ENCODE measurements at places on chromosomes 6 and 20.
A peak's percentile ranks its signal among the peaks of the same experiment; 100 is the strongest.

DNA sequence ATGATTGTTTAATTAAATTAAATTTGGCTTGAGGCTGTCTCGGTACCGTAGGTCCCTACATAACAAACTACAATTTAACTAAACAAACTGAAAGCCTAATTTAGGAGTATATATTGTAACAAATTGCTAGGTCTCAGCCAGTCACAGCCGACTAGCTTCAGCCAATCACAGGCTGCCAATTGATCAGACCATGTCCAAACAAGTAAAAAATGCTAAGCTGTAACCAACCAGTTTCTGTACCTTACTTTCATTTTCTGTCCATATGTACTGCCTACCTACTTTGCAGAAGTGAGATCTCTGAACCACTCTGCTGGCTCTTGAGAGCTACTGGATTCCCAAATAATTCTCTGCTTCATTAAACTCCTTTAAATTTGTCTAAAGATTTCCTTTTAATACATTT is 648.0 kb upstream of the GJE1 start:
- no peak for DNase-seq

- DNase-seq = no peak
Measured at GRCh38 chr6:24431045-24431451, 28.3 kb downstream of the MRS2 start.

DNA sequence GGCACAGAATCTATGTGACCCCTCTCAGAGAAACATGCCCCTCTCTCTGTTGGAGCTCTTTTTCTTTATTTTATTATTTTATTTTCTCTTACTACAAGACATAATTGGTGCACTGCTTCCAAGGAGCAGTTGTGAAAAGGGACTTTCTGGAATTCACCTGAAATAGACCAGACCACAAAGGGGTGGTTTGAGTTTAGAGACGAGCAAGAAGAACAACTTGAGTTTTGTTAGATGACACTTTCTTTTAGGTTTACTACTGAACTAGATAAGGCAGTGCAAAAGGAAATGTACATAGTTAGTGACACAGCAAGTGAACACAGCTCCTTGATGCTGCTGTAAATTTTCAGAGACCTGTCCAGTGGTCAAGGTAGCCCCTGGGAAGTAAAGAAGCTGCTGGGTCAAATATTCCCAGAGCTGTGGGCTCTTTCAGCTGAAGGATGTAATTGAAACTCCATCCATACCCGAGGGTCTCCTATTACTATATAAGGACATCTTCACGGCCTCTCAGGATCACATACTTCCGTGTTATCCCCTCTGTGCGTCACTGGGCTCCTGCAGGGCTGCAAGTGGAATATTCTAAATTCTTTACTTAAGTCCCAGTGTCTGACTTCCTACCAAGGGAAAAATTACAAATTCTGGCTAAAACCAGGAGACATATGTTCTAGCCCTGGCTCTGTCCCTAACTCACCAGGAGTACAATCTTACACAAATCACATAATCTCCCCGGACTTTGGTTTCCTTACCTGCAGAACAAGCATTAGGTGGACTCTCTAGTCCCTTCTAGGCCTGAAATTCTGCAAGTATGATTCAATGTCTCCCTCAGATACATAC is 69.1 kb upstream of the ADTRP start:
- DNase-seq = no peak

DNA sequence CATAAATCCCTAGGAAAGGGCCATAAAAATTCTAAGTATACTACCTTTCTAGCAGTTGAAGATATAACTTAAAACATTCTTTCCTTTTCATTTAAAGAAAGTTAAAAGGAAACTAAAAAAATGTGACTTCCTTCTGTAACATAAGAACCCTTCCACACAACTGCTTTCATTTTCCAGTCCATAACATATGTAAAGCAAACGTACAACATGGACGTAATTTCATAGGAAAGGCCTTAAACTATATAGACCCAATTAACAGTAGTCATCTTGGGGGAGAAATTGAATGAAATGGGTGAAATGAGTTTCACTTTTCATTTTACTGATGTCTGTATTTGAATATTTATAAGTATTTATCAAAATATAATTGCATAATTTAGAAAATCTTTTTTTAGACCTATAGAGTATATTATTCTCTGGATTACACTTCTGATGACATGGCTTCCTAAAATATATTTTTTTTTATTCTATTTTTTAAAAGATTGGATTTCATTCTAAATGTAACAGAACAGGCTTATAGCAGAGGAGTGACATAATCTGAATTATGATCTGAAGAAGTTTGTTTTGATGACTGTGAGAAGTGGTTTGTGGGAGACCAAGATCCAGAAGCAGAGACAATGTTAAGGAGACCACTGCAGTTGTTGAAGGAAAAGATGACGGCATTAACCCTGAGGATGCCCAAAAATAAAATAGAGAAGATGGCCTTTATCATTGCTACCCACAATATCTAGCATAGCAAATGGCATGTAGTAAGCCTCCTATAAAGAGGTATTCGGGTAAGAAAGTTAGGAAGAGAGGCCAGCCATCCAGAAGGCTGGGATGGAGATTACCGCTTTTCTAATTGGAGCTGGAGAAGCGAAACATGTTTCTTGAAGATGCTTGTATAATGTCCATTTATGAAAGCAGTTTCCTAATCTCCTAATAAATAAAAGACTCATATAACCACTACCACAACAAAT is 260.4 kb downstream of the PTPRK start:
- no peak for DNase-seq

DNA sequence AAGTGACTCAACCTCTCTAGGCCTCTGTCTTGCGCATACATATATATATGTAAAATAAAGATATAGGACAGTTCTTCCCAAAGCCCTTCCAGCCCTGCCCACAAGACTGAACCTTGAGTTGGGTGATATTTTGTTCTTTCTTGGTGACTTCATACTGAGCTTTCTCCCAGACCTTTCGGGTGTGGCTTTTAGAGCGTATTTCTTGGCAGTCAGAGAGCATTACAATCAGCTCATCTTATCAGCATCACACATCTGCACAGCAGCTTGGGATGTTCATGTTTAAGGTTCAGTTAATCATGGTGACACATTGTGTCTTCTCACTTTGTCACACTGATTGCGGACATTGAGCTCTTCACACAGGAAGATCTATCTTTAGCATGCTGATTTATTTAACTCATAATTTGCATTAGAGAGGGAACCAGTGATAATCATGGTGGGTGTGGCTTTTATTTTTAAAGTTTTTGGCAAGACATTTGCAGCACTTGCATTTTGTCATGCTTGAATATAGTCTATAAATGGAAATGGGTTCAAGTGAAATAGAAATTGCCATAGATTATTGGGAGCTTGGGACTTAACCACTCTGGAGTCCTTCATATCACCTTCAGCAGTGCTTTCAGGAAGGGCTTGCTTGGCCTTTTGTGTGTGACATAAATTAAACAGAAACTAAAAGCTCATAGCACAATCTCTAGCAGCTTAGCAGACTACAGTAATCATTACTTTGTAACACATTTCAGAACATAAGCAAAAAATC is 8.3 kb downstream of the KIF3B start:
- no peak for DNase-seq

GRCh38 chr6:19772891-19773290 is 64.3 kb upstream of the ID4 start:
- DNase-seq = no peak

DNA sequence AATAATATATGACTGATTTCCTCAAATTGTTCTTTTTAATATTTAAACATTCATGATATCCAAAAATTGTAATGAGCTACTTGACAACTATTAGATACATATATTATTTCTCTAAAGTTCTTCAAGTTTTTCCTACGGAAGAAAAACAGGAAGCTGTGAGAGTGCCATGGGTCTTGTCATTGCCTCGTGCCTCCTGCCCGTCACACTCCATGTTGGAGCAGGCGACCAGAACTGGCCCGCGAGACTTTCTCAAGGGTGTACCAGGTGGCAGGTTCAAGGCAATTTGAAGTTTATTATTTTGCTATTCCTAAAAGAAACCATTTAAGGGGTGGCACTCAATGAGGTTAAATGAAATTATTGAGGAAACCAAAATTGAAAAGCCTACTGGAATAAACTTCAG is 337.2 kb downstream of the HACE1 start:
- DNase-seq = no peak

GRCh38 chr6:156719395-156719719 is 57.8 kb upstream of the ARID1B start:
- DNase-seq = no peak

GRCh38 chr6:70685494-70686180 is 18.0 kb downstream of the SMAP1 start:
- DNase-seq = no peak

DNA sequence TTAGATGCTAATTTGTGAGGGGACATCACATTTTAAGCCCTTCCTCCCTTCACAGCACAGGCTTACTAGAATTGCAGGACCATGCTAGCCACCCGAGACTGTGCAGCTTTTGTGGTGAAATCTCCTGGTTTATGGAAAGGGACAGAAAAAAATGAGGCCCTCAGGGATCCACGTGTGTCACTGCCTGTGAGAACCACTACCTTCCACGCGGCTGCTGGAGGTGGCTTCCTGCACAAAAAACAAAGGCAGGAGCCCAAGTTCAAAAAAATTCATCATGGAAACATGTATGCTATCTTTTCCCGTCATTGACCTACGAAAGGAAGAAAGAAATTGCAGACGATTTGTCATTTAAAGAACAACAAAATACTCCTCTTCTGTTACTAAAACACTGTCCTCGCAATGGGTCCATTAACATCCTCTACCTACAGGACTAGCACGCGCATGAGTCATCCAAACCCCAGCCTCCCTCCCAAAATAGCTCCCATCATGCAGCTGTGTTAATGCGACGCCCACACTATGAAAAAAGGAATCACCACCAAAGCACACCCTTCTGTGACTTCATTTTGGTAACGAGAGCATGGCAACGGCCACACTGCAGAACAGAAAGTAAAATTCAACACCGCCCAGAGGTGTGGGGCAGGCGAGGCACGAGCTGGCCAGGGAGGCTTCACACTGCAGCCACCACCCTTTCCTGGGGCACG is 45.7 kb downstream of the RAMACL start:
- DNase-seq = peak; percentile 39

GRCh38 chr6:168948990-168949531 is 304.6 kb downstream of the THBS2 start:
- no peak for DNase-seq

- peak; percentile 93 for DNase-seq
Measured at GRCh38 chr6:30678964-30679726, 6.3 kb upstream of the DHX16 start.
